ELR (cell line): ENCODE measurements at places on chromosomes 11 and 22.

DNA sequence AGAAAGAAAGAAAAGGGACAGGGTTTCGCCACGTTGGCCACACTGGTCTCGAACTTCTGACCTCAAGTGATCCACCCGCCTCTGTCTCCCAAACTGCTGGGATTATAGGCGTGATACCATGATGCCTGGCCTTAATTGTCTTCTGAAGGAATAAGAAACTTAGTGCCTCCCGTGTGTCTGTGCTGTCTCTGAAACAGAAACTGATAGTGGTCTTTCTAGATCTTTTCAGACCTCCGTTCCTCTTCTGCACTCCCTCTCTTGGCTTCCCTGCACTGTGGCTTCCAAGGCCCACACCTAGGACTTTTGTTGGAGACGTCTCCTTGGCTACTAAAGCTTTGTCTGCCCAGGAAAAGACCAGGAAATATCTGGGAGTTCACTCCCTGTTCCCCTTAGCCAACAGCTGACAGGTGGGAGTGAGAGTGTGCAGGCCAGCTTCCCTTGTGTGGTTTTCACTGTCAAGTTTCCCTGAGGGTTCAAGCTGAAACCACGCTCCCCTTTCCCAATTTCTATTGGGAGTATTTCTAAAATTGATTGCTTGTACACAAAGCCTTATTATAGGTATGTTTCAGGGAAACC is 10.1 kb upstream of the HTR3B start:
- DNase-seq: no peak

DNA sequence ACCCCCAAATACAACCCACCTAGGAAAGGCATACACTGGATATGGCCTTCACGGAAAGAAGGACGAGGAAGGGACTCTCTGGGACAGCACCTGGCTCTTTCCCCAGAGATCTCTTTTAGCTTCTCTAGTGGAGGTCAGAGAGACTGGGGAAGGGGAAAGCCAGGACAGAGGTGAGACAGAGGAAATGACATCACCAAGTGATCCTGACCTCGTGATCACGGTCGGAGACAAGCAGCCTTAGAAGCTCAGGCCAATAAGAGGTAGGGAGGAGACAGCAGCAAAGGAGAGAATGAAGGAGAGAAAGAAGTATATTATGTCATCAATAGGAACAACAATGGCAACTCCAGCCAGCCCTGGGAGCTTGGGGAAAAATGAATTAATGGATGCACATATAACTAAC is 15.4 kb upstream of the TMPRSS13 start:
- no peak for DNase-seq

- DNase-seq: peak; percentile 26
Observed at GRCh38 chr11:58771458-58771855, 39.7 kb upstream of the GLYAT start.

DNA sequence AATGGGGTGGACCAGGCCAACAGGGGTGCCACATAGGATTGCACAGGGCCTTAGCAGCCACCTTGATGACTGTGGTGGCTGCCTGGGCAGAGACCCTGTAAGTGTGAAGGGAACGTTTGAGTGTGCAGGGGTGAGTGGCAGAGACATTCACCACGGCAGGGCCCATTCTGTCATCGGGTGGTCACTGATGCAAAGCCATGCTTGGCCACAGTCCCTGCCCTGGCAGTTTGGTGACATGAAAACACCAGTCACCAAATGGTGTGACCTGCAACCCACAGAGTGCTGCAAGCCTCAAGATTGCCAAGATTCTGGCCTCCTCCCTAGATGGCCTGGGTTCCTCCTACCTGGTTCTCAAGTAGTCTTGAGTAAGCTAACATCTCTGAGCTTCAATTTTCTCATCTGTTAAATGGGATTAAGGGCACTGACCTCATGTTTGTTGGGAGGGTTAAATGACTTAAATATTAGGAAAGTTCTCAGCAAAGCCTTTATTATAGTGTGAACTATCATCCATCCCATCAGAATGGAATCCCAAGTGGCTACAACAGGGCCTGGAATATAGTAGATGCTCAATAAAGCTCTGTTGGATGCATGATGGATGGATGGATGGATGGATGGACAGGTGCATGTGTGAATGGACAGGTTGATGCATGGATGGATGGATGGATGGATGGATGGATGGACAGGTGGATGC is 53.0 kb downstream of the MACROD1 start:
- DNase-seq: no peak

- peak; percentile 5 for DNase-seq
Observed at GRCh38 chr11:65439331-65440181, 17.0 kb downstream of the NEAT1 start.

DNA sequence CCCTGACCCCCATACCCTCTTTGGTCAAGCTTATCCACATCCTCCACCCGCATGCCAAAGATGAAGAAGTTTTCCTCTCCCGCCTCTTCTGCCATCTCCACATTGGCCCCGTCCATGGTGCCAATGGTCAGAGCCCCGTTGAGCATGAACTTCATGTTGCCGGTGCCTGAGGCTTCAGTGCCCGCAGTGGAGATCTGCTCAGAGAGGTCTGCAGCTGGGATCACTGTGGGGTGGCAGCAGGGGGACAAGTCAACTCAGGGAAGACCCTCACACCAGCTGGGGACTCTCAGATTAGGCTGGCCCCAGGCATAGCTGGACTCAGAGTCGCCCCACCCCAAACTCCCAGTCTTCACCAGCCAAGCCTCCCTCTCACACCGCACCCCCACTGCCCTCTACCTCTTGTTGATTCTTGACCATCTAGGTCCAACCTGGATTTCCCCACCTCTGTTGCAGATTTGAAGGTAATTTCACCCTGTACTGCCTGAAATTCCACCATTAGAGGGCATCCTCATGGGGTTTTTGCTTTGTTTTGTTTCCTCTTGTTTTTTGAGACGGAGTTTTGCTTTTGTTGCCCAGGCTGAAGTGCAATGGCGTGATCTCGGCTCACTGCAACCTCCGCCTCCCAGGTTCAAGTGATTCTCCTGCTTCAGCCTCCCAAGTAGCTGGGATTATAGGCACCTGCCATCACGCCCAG is 6.6 kb upstream of the RASGRP2 start:
- no peak for DNase-seq

GRCh38 chr11:10267821-10268220 is 26.2 kb downstream of the SBF2 start:
- DNase-seq: no peak

- DNase-seq: no peak
Observed at GRCh38 chr22:38841211-38841610, 2.6 kb downstream of the NPTXR start.

DNA sequence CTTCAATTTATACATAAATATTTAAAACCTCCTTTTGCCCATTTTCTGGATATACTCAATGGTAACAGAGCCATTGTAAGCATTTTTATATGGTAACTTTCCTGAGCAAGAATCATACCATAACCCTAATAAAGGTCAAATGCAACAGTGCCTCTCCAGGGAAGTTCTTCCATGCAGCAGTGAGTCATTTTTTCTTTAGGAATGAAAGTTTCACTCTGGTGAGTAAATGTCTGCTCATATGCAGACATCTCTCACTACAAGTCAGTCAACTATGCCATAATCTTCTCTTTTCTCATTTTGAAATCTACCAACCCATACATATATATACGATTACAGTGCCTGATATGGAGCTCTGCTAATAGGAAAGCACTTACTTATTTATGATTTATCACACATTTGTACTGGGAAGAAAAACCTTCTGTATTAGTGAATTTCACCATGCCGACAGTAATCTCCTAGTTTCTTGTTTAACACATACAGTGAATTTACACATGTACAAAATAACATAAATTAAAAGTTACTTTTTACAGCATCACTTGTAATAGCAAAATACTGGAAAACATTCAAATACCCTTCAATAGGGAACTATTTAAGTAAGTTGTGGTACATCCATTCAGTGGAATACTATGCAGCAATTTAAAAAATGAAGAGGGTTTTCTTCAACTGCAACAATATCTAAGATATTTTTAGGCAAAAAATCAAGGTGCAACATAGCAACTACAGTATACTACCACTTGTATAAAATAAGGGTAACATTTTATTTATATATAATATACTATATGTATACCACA is 16.0 kb downstream of the STK33 start:
- DNase-seq: peak; percentile 59

DNA sequence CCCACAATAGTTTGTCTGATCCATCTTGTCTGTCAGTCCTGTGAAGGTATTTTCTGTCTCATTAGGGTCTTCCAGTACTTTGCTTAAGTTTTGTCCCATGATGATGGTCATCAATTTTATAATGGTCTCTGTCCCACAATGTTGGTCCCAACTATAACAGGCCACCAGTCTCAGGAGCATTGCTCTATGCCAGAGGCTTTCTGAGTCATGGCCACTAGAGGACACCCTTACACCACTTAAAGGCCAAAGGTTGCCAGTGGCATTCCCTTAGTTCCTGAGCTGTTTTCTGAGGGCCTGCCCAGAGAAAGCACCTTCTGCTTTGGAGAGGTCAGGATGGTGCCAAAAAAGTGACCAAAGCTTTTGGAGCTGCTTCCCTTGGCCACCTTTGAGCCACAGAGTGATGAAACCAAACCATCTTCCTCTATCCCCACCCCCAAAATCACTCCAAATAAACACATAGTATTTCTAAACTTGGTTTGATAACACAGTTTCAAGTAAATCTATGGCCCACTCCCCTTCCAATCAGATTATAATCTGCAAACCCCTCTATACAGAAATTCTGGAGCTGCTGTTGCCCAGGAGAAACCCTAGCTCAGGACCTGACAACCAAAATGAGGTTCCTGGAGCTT is 19.3 kb downstream of the EIF3F start:
- peak; percentile 79 for DNase-seq

GRCh38 chr11:6576471-6577373 is 26.7 kb downstream of the RRP8 start:
- peak; percentile 6 for DNase-seq

DNA sequence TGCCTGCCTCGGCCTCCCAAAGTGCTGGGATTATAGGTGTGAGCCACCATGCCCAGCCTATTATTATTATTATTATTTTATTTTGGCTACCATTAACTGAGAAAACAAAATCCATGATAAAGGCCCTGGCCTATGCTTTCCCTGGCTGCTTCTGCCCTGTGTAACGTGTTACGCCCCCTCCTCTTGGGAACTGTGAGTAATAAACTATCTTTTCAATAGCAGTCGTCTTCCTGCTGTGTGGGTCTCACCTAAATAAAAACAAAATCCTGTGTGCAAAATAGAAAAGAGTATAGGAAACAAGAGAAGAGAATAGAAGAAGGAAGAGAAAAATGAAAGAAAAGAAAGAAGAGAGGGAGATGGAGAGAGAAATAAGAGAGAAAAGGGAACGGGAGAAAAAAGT is 237.0 kb downstream of the MIAT start:
- DNase-seq: no peak

GRCh38 chr11:46330154-46330553 is 17.1 kb upstream of the DGKZ start:
- no peak for DNase-seq

- no peak for DNase-seq
Observed at GRCh38 chr22:33389936-33390335, 331.8 kb upstream of the SYN3 start.

DNA sequence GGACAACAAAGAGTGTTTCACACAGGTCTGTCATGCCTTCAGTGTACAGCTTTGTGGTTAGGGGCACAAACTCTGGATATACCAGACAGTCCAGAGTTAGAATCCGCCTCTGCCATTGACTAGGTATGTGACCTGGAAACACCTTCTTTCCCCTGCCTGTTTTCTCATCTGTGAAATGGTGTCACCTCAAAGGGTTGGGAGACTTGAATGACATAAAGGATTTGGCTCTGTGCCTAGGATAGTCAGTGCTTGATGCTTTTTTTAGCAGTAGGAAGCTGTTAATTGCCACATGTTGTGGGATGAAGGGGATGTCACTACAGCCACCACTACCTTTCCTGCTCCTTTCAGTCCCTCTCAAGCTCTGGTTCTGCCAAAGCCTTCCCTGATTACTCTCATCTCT is 17.4 kb upstream of the LRRC55 start:
- DNase-seq: no peak

DNA sequence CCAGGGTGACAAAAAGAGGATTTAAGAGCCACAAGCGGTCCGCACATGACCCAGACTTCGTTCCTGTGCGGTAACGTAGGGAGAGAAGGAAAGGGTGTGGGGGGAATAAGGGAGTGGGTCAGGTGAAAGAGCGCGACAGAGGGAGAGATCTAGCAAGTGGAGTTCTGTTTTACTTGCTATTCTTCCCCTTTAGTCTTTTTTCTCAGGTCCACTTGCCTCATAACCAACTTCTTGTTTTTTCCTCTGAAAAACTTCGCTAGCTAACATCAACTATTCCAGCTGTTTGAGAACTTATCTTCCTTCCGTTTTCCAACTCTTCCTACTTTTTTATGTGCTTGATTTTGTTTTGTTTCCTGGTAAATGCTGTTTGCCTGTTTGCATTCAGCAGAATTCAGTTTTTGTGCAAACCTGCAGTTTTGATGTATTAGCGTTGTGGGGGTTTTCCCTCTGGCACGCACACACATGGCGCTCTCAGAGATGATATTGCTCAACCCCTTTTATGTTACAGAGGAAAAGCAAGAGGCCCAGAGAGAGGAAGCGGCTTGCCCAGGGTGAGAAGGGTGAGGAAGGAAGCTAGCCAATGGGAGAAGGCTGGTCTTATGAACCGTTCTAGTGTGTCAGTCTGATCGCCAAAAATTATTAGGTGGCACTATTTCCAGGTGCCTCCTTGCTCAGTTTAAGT is 592 bp upstream of the CTSC start:
- DNase-seq: peak; percentile 83

- DNase-seq: no peak
Observed at GRCh38 chr11:89220684-89221339, 43.1 kb downstream of the TYR start.

GRCh38 chr11:10400856-10401255 is 54.2 kb upstream of the AMPD3 start:
- DNase-seq: no peak

- DNase-seq: no peak
Observed at GRCh38 chr11:81869351-81870065, 864.2 kb downstream of the FAM181B start.

- no peak for DNase-seq
Observed at GRCh38 chr11:11622340-11622706, 518 bp upstream of the GALNT18 start.

- no peak for DNase-seq
Observed at GRCh38 chr11:12009617-12010321, 1.3 kb upstream of the DKK3 start.

- peak; percentile 89 for DNase-seq
Observed at GRCh38 chr11:28110108-28110820, 2.1 kb downstream of the METTL15 start.

DNA sequence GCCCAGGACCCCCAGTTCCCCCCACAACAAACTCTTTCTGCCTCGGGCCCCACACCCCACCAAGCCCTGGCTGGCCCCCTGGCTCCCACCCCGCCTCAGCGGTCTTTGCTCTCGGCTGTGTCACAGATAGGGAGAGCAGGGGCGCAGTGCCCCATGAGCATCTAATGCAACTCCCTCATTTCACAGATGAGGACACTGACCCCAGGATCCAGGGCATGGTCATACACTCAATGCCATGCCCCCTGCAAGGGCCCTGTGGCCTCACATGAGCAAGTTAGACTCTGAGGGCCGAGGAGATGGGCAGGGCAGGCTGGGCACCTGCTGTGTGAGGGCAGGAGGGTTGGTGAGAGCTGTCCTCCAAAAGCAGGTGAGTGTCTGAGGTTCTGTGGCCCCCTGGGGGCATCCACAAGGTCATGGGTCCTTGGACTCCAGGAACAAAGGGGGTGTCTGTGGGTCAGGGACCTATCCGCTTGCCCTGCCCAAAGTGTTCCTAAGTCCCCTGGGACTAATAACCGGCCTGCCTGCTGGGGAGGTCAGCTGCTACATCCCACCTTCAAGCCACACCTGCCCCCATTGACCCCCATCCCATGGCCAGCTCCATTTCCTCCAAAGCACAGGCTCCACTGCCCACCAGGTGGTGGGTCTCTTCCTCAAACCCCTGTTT is 2.5 kb downstream of the MIF start:
- no peak for DNase-seq
